ENCODE measurements at places on chromosomes 7 and 10.

GRCh38 chr7:91379236-91379635, 115.0 kb downstream of the FZD1 start:
- DNase-seq, result no peak

DNA sequence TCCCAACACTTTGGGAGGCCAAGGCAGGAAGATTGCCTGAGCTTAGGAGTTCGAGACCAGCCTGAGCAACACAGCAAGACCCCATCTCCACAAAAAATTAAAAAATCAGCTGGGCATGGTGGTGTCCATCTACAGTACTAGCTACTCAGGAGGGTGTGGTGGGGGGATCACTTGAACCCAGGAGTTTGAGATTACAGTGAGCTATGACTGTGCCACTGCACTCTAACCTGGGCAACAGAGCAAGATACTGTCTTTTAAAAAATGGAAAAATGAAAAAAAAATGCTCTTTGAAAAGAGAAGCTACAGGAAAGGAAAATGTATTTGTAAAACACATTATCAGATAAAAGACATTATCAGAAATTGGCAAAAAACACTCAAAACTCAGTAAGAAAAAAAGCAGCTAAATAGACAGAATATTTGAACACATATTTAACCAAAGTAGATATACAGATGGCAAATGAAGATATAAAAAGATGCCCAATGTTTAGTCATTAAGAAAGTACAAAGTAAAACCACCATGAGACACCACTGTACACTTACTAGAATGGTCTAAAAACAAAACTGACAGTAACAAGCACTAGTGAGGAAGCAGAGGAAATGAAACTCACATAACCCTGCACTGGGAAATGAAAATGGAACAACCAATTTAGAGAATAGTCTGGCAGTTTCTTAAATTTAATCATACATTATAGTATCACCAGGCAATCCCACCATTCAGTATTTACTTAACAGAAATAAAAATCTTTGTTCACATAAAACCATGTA, 40.5 kb downstream of the NRBF2 start:
- DNase-seq, result no peak

GRCh38 chr7:33883671-33883965, 21.7 kb upstream of the BMPER start:
- no peak for DNase-seq

DNA sequence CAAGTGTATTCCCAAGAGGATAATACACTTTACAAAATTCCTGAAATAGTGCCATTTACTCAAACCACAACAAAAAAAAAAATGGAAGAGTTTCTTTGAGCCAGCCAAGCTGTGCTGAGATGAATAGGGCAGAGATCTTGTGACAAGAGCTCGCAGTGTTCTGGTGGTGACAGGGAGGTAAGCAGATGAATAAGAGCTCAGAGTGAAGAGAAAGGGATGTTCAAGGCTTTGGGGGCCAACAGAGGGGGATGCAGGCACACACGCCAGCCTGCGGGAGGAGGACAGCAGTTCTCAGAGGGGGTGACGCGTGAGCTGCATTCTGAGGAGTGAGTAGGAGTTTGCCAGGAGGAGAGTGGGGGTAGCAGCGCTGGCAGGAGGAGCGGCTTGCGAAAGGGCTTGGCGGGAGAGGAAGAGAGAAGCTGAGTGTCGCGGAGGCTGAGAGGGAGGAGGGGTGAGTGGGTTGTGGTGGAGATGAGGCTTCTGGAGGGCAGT, 194.4 kb upstream of the IMMP2L start:
- DNase-seq, result peak; percentile 91

DNA sequence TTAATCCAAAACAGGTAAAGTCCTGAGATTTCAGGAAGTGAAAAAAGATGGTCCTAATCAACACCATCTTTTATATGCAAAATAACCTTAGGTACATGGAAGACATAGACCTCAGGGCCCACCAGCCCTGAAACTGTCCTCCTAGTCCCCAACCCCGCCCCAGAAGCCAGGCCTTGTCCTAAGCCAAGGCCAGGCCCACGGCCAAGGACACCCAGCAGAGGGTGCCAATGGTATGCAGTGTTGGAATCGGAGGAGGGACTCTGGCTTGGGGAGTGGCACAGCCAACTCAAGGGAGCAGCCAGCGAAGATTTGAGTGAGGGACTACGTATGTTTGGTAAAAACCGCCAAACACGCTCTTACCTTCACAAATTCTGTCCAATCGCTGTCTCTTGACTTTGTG, 96.7 kb downstream of the ZRANB1 start:
- DNase-seq, result peak; percentile 79

- DNase-seq, result no peak
Observed at GRCh38 chr10:36116731-36117130, 474.6 kb upstream of the FZD8 start.

DNA sequence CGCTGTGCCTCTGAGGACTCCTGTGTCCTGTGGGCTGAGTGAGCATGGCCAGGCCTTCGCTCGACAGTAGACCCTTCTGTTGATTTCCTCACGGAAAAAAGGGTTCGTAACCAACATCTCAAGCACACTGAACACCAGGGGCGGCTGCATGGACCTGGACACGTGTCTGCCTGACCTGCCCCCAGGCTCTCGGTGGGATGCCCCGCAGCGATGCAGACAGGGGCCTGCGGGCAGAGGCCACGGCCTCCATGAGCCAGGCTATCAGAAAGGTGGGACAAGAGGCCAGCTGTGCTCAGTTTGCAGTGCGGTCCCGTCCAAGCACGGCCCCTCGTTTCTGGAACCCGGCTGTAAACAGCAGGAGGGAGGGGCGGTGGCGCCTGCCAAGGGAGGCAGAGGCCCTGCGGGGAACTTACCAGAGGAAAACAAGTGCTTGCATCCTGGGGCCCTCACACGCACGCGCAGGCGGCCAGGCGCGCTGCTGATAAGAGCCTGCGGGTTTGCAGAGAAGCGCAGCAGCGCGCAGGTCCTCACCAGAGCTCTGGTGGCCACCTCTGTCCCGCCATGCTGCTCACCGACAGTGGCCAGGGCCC, 10.6 kb downstream of the GPR146 start:
- peak; percentile 80 for DNase-seq

GRCh38 chr7:145692237-145692950, 424.2 kb upstream of the CNTNAP2 start:
- DNase-seq, result no peak

GRCh38 chr7:13240349-13240748, 552.9 kb downstream of the ARL4A start:
- no peak for DNase-seq

DNA sequence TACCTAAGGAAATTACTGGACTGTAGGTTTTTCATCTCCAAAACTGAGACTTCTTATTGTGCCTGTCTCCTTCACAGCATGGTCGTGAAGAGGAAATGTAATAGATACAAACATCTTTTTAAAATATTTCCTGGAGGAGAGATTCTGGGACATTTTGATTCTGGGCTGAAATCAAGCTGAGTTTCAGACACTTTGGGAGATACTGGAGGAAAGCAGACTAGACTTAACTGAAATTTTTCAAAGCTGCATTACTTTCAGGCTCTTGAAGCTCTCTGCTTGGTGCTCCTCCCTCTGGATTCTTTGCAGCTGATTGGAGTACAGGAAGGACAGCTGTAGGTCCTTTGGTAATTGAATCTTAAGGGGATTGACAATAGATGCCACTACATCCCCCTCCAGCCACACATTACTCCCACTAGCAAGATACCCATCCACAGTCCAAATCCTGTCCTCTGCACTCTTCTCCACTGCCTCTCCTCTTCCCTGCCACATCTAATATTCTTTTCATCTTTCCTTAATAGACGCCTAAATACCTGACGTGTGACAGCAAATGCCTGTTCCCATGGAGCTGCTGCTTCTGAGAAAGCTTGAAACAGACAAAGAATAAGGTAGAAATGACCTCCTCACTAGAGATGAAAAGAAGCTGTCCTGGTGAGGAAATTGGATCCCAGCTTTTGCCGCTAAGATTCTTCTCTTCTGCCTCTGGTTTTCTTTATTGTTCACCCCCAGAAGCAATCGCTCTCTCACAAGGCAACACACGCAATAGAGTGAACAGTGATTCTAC, 111.5 kb upstream of the PHYHIPL start:
- DNase-seq, result peak; percentile 51

DNA sequence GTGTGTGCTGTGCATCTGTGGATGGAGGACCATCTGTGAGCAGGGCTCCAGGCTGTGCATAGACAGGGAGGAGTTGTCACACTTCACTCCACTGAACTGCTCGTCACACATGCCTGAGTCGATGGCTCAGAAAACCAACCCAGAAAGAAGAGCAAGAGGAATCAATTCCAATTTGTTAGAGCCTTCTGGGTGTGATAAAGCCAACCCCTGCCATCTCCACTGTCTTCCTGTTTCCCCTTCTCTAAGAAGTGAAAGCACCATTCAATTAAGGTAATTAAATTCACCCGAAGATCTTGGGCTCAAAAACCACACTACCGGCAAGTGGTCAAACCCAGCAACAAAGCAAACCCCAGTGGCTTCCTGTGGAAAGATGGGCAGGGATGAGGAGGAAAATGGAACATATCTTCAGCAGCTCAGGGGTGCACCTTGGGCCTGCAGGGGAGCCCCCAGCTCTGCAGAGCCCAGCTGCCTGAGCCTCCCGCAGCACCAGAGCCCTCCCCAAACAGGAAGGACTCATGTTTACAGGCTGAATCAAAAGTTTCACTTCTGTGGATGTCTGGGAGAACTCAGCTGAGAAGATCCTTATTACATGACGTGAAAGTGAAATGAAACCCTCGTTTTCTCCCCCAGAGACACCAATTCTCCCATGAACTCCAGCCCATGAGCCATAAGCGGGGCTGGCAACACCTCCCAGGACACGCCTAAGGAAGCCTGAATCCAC, 10.9 kb downstream of the C10orf71 start:
- peak; percentile 52 for DNase-seq

DNA sequence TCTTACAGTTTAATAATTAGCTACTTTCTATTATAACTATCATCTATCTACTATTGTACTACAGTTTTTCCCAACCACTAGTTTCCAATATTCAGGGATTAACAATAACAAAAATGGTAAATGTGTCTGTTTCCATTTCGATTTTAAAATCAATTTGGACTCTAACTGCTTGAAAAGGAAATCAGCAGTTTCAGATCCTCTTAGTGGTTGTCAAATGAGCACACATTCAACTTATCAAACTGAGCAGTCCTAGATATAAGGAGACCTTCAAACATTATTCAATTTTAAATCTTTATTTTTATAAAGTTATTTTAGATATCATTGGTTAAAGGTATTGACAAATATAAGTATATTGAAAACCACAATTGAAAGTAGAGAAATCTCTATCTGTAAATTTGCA, 46.8 kb upstream of the CD36 start:
- no peak for DNase-seq

- no peak for DNase-seq
Observed at GRCh38 chr10:43707770-43708169, 59.1 kb upstream of the ZNF32 start.

DNA sequence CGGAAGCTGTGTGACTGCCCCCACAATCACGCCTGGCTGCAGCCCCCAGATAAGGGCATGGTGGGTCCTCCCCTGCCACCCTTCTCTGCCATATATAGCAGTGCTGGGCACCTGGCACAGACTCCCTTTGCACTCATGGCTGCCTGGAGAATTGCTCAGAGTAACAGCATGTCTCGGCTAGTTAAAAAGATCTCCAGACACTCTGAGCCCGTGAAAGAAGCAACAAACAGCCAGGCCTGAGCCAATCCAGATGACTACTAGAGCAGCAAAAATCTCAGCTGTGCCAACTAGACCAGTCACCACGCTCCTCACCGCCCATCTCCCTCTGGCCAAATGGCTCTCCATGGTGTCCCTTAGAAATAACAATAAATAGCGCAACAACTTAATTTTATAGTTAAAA, 71.3 kb downstream of the PARD3 start:
- DNase-seq, result peak; percentile 25

DNA sequence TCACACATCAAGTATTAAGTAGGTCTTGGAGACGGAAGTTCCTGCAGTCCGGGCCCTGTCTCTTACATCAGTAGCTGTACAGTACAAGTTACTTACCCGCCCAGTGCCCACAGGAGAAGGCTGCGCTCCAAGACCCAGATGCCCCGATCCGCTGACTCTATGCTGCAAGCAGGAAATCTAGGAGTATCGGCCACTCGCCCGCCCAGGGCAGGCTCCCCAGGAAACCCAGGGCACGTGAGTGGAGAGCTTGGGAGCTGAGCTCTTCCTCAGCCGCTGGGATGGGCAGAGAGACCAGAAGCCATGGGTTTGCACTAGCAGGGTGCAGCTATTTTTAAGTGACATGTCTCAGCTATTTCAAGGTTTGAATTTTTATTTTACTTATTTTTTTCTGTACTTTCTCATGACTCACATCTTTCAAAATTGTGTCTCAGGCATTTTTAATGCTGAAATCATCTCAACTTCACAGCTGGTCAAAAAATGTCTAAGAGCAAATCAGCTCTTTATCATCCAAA, 1.9 kb upstream of the GPER1 start:
- no peak for DNase-seq

GRCh38 chr7:29384277-29384676, 179.4 kb upstream of the PRR15 start:
- no peak for DNase-seq

DNA sequence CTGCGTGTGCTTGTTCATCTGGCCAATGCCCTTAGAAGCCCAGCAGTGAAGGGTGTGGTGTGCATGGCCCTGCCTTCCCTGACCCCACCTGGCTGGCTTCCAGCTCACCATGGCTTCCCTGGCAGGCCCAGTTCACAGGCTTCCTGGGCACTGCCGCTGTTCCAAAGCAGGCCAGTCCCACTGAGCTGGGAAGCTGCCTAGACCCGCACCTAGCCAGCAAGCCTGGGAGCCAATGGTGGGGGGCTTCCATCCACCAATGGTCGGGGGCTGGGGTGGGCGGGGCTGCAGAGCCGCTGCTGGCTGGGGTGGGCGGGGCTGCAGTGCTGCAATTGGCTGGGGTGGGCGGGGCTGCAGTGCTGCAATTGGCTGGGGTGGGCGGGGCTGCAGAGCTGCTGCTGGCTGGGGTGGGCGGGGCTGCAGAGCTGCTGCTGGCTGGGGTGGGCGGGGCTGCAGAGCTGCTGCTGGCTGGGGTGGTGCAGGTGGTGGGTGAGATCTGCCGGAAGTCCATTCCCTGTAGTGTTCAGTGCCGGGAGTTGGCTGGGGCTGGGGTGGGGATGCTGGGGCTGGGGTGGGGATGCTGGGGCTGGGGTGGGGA, 12.4 kb downstream of the CALY start:
- DNase-seq, result no peak

DNA sequence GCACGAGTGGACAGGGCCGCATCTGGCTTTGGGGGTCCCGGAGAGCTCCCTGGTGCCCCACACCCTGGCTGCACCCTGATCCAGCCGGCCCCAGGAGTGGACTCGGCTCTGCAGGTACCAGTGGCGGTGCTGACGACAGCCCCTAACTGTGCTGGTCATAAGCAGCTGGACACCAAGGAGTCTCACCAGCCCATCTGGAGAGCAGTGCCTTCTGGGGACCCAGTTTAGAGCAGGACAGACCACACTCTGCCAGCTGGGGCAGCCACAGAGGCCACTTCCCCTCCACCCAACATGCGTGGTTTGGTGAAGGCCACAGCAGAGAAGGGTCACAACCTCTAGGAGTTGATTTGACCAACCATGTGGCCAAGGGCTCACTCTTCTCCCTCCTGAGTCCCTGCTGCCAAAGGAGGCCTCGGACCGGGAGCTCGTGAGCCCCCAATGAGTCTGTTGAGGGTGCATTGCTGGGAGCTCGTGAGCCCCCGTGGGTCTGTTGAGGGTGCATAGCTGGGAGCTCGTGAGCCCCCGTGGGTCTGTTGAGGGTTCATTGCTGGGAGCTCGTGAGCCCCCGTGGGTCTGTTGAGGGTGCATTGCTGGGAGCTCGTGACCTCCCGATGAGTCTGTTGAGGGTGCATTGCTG, 16.0 kb upstream of the INPP5A start:
- DNase-seq, result no peak

GRCh38 chr10:21272643-21273399, 252.7 kb downstream of the SKIDA1 start:
- DNase-seq, result no peak
